ENCODE measurements at places on chromosomes 4 and X.

GRCh38 chr4:142365391-142365790, 480.7 kb downstream of the INPP4B start:
- DNase-seq: no peak

DNA sequence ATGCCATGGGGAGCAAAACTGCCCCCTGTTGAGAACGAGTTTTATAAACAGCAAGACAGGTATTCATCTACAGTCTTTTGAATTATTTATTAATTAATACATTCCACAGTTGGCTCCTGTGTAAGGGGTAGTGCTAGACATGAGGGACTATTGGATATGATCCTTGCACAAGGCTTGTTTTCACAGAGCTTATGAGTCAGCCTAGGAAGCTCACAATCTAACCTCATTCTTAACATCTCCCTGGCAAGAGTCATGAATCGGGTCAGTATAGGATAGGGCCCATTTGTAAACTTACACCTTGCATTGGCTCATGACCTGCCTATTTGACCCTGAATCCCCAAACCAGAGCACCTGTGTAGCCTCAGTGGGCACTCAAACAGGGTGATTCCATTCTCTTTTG, 209.1 kb upstream of the HCCS start:
- peak; percentile 31 for DNase-seq

- DNase-seq: no peak
Measured at GRCh38 chr4:80926446-80926845, 104.1 kb upstream of the BMP3 start.

DNA sequence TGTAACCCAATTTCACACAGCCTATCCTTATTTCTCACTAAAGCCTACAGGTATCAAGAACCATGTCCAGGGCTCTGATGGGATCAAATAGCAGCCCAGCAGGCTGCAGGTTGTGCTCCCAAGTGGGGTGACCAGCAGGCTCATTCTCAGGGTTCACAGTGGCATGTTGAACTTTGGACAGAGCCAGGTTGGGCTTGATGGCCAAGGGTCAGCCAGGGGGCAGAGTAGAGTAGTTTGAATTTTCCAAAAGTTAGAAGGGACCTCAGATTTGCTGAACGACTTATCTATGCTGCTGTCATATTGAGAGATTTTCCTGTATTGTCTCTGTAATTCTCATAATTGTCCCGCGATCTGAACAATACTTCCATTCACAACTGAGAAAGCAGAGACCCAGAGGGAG, 310.8 kb upstream of the BOD1L1 start:
- no peak for DNase-seq

GRCh38 chr4:155565776-155566175, 100.9 kb upstream of the GUCY1A1 start:
- DNase-seq: no peak

DNA sequence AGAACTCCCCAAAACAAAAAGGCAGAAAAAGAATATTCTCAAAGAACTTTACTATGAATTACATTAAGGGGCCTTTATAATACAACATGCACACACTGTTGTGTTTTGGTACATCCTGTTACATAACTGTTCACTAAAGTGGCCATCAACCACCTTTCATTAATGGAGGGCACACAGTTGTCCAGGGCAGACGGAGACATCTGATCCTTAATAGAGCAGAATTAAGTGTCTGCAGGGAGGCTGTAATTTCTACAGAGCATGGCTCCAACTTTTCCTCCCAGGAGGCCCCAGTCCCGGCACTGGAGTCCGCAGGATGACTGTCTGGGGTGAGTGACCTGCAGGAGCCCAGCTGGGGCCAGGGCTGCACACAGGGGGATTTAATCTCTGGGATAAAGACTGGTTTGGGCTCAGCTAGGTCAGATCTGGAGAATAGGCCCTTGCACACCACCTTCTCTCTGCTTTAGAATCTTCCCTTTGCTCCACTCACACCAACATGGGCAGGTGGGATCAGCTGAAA, 233.4 kb downstream of the MAML3 start:
- no peak for DNase-seq

DNA sequence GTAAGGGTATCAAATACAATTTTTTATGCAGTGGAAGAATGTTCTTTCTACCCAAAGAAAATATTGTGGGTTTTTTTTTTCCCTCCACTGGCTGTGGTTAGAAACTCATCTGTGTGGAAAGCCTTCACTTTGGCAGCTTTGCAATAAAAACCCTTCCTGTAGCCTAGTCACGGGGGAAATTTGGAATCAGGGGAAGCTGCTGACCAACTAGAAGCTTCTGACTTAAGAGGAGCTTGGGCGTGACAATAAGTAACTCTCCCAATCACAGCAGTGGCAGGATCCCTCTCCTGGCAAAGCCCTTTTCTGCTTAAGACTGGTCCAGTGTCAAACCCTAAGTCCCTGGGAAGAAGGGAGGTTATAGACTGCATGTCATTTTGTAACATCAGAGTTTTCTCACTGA, 87.9 kb downstream of the LRRC66 start:
- DNase-seq: peak; percentile 29

All from brain microvascular endothelial cell (primary cell).